CD4-positive, alpha-beta memory T cell (primary cell): ENCODE measurements at places on chromosomes 1 and 21.

DNA sequence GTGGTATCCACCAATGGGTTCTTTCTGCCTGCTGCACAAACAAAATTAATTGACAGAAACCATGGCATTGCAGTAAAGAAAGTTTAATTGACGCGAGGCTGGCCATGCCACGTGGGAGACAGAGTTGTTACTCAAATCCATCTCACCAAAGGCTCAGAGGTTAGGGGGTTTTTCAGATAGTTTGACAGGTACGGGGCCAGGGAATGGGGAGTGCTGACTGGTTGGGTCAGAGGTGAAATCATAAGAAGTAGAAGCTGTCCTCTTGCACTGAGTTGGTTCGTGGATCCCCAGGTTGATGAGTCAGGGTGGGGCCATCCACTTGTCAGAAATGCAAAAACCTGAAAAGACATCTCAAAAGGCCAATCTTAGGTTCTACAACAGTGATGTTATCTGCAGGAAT lies 941 bp upstream of the TBCE start:
- no peak for DNase-seq

GRCh38 chr1:55378582-55378981 lies 163.4 kb upstream of the USP24 start:
- DNase-seq = no peak

DNA sequence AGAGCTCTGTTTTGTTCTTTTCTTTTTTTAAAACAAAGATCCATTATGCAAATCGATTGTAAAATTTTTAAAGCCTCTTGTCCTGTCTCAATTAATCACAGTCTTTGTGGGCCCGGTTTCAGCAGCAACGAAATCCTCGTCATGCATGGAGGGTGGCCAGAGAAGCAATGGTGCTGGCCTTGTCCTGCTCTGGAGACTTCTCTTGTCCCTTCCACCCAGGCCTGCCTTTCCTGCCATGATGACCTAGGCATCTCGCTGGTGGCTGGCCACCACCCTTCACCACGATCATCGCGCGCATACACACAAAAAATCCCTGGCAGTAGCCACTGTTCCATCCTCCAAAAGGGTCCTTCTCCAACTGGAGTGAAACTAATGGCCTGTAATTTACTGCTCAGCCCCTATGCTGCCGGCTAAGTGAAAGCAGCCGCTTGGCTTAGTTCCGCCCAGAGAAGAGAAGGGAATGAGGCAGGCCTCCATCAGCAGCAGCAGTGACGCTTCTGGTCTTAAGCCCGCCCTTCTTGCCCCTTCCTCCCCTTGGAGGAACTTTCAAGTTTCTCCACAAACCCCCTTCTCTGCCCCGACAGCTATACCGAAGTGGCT lies 309.5 kb downstream of the NPHP4 start:
- no peak for DNase-seq

GRCh38 chr21:46361935-46362334 lies 38.0 kb downstream of the PCNT start:
- DNase-seq = no peak

- DNase-seq = no peak
These were observed 5.5 kb downstream of the AZIN2 start for GRCh38 chr1:33086384-33086850.

DNA sequence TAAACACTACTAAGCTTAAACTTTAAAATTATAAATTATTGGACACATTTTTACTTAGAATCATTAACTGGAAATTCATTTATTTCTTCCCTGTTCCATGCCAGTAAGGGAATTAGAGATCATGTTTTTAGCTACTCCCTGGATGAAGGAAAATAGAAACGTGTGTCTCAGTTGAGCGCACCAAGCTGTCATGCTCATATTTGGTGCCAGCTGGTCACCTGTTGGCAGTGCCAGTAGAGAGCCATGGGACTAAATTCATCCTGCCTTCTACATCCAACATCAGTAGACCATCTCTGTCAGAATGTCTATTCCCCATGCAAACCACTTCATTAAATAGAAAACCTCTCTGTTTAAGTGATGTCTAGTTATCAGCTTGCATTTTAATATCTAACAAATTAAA lies 17.4 kb upstream of the SLC22A15 start:
- DNase-seq = no peak

DNA sequence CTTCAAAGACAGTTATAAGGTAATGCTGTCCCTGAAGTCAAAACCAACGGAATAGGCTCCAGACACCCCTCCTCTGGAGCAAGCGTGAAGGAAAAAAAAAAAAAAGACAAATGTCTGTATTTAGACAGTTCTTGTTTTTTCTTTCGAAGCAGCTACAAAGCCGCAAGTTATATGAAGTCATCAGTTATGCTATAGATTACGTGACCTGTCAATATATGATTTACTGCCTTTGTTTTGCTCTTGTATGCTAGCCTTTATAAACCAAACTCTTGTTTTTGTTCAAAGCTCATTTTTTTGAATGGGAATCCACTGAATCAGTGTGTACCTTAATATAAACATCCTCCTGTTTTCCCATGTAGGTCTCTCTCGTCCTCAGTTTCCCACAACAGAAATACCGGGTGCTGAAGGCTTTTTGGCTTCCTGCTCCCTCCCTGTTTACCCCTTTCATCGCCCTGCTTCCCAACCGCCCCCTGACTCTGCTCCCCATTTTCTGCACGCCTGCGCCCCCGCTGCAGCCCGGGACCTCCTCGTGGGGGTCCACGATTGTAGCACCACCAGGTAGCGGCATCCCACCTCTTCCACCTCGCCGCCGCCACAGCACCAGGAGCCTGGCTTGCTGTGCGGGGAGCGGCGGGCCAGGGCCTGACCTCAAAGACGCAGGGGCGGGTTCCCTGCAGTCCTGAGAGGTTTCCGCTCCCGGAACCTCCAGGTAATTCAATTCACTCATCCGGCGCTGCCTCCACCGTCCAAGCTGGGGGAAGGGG lies 5.2 kb upstream of the ZNF678 start:
- DNase-seq = no peak

DNA sequence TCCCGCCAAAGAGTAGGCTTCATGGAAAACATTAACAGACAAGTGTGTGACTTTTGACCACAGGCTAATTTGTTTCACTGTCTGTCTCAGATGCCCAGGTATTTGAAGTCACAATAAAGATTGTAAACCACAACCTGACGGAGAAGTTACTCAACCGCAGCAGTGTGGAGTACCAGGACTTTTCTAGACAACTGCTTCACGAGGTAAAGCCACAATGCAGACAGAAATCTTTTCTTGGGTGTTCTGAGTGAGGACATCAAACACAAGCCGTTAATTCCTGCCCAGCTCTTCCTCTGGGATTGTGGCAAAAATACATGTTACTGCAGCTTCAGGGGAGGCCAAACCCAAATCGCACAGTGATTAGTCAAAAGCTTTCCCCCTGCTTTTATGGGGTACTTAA lies 31.0 kb downstream of the UMODL1 start:
- DNase-seq = no peak

- no peak for DNase-seq
These were observed 299.6 kb upstream of the NCAM2 start for GRCh38 chr21:20698585-20698984.

DNA sequence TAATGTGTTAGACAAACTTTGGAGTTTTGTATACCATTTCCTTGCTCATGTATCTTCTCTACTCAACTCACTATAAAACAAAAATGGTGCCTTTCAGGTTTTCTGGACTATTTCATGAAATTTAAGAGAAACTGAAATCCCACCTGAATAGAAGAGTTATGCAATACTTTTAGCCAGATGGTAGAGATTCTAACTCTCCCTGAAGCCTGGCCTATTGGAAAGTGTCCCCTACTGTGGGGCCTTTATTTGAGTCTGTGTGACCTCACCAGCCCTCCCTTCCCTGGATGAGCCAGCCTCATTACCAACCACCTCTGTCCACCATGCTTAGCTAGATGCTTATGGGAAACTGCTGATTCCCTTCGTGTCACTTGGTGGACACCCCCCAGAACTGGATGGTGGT lies 35.5 kb downstream of the TBX19 start:
- no peak for DNase-seq

- DNase-seq = no peak
These were observed 21.1 kb upstream of the EPHB2 start for GRCh38 chr1:22689505-22689904.

DNA sequence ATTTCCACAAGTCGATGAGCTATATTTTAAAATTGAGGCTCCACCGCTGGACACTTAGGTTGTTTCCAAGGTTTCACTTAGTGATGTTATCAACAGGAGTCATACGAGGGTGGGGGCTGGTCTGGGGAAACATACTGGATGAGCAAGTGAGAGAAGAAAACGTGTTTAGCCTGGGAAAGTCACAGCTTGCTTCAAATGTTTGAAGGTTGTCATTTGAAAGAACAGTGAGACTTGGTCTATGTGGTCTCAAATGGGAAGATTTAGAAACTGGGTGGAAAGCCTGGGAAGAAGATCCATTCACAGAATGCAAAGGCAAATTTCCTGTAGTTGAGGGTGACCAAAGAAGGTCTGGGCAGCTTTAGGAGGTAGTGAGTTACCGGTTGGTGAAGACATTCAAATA lies 9.9 kb upstream of the DYRK1A start:
- DNase-seq = no peak

DNA sequence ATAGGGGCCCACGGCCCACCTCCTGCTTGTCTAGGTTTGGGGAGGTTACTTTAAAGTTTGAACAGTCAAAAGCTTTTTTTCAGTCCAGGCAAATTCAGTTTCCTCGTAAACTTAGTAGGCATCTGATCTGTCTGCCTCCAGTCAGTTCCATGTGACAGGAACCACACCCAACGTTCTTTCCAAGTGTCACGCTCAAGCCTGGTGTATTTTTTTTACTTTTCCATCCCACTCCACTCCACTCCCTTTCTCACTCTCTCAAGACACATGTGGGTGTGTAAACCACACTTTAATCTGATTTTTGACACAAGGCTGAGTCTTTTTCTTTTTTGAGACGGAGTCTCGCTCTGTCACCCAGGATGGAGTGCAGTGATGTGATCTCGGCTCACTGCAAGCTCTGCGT lies 60.3 kb upstream of the GPR153 start:
- no peak for DNase-seq

DNA sequence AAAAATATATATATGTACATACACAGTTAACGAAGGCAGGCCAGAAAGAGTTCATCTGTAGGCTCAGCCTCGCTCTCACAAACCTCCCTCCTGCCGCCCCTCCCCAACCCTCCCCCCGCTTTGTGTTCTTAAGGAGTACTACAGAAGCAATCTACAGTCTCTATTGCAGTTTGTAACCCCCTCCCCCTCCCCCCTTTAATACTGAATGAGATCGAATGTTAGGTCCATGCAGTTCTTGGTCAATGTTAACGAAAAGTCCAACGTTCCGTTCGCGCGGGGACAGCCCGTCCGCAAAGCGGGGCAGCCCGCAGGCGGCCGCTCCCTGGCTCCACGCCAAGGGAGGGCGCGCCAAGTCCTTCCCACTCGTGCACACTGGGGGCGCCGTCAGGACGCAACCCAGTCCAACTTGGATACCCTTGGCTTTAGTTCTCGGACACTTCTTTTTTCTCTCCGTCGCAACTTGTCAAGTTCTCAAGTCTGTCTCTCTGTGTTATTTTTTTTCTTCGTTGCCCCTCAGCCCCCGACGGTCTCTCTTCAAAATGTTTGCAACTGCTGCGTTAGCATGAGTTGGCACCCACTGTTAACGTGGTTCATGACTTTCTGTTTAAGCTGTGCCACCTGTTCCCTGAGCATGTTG lies 2.2 kb downstream of the JUN start:
- DNase-seq = peak; percentile 68

DNA sequence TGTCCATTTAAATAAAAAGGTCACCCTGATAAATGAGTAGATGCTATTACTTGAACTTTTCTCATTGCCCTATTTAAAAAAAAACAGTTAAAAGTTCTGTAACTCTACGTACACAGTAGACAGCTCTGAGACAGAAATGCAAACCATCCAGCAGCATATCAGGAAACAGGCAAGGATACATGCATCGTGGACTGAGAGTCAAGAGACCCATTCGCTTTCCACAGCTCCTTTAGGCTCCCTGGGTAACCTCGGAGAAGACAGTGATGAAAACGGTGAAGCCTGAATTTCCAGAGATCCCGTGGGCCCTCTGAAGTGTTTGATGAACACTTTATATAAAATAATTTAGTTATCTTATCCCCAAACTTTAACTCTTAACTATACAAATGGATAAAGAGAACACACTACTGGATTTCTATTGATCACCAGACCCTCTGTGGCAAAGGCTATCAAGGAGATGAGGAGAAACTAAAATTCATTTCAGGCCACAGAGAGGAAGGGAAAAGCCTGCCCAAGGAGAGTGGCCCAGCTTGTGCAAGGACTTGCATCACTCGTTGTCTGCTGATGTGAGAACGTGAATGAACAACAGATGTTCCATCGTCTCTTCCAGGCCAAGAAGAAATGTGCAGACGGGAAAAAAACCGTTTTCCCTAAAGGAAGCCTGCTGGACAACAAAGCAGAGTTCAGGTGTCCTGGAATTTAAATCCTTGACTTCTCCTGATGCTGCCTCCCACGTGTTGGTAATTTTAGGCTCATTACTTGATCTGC lies 131.0 kb downstream of the TGFBR3 start:
- no peak for DNase-seq

GRCh38 chr1:6259491-6260362 lies 1.2 kb downstream of the GPR153 start:
- DNase-seq = peak; percentile 68

DNA sequence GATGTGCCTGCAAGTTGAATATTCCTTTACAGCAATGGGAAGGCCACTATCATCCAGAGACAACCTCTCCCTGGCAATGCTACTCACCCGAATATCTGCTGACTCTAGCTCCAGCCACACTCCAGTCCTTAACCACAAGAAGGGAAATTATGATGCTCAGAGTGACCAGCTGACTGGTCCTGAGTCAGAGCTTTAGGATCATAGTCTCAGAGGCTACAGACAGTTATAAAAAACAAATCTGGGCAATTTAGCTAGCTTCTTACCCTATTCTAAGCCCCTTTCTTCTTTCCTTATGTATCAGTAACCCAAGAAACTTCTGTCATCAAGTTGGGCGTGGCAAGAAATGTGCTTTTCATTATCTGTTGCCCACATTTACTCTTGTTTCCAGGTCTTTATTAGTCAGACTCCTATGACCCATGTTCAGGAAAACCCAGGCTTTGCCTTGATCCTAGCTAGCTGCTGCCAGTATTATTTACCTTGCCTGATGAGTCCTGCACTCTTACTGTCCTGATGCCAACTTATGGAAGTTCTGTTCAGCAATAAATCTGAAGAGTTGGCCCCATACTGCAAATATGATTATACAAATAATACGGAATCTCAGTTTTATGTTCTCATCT lies 207.0 kb downstream of the TTLL7 start:
- DNase-seq = no peak

DNA sequence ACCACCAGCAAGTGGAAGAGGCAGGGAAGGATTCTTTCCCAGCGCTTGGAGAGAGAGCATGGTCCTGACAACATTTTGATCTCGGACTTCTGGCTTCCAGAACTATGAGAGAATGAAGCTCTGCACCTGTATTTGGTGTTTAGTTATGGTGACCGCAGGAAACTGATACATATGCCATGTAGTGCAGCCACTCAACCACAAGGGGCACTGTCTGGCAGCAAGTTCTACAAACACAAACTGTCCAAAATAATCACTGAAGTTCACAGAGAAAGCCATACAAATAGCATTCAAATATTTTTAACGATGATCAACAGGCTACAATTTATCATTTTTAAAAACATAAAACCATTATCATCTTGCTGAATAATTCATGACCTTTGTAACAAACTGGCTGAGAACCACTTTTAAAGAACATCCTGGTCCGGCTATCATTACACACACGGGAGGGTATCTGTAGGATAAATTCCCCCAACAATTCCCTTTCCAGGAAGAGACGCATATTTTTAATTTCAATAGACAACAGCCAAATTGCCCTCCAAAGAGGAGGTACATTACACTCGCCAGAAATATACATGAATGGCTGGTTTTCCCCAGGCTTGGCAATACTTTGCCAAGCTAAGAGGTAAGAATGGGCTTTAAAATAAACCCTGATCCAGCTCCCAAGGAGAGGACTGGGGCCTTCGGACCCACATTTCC lies 9.2 kb upstream of the CBR3 start:
- peak; percentile 40 for DNase-seq
